ENCODE measurements at places on chromosomes 4 and X. TPM values are rescaled to one million over a fixed set of nuclear protein-coding genes. Genes with fewer than 3 reads are reported as not detected.

- no peak for DNase-seq
Observed at GRCh38 chr4:130043732-130044160, 947.8 kb downstream of the C4orf33 start.

DNA sequence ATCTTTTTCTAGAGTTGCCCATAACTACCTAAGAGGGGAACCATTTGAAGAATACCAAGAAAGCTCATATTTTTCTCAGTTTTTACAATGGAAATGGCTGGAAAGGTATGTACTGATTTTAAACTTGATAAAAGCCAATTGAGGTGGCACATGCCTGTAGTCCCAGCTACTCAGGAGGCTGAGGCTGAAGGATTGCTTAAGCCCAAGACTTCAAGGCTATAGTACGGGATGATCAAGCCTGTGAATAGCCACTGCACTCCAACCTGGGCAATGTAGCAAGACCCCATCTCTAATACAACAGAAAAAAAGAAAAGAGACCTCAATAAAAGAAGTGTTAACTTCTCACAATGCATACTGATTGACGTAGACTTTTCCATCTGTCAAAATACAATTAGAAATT lies 44.4 kb downstream of the GRK4 start:
- no peak for DNase-seq

- no peak for DNase-seq
Observed at GRCh38 chr4:89299153-89299791, 8.3 kb downstream of the GPRIN3 start.

DNA sequence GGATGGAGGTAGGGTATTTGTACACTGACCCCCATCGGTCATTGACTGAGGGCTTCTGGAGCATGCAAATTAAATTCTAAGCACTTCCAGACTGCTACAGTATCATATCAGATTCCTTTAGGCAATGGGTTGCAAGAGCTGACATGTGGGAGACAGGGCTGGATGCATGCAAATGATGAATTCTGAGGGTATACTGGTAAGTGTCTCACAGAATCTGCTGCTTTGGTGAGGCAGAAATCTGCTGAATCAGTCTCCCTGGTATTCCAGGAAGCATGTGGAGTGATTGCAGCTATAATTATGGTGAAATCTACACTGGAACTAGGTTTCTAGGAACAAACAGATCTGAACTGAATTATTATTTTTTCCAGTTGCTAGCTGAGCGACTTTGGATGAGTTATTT lies 684.9 kb upstream of the MAGEB2 start:
- no peak for DNase-seq

- DNase-seq = peak; percentile 79
Observed at GRCh38 chr4:140152013-140152703, 1.8 kb downstream of the MAML3 start.

Gene COQ2
- 7.6 TPM for total RNA-seq

GRCh38 chr4:137623013-137623412 lies 90.7 kb upstream of the PCDH18 start:
- no peak for DNase-seq

DNA sequence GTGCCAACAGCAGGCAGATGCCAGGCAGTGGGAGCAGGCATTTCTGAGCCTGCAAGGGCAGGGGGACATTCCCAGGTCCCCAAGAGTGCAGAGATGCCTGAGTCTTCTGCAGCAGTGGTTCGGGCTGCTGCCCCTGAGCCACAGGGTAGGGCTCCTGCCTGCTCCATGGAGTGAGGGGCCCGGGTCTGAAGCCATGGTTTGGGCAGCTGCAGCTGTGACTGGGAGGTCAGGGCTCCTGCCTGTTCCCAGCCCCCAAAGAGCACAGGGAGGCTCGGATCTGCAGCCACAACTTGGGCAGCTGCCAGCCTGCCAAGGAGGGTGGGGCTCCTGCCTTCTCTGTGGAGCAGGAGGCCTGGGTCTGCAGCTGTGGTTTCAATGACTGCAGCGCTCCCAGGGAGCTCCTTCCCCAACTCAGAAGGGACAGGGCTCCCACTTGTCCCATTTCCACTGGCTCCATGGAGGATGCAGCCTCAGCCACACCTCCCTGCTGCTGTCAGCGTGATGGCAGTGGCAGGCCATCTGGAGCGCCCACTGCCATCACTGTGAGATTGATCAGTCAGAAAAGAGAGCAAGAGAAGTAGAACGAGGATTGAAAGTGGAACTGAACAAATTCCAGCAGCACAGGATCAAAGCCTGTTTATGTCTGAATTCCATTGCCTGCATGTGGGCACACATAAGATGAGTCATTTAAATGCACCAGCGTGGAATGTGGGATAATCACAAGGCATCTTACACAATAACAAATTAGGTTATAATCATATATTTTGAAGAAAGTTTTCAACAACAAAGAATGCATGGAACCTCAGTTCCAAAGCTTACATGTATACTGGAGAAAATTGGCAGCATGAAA lies 93.1 kb upstream of the CXorf51A start:
- DNase-seq = peak; percentile 41

GRCh38 chrX:129099207-129099606 lies 424.1 kb downstream of the SMARCA1 start:
- DNase-seq = no peak

DNA sequence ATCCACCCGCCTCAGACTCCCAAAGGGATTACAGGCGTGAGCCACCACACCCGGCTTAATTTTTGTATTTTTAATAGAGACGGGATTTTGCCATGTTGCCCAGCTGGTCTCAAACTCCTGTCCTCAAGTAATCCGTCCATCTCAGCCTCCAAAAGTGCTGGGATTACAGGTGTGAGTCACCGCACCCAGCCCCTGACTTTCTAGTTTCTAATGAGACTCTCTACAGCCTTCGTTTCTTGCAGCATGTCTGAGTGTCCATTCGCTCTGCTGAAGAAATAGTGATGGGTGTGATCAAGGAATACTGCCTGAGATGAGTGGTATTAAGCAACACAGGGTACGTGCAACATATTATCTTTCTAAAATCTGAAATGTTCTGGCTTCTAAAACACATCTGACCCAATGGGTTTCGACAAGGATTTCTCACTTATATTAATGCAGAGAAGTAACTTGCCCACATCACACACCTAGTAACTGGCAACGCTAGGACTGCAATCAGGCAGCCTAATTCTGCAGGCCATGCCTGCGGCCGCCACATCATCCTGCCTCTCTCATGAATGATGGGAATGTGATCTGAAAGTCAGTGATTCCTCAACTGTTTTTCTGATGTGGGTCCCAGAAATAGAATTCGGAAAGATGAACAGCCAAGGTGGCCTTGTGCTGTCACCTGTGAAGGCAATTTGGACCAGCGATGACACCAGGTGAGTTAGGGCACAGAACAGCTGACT lies 74.3 kb downstream of the RBM47 start:
- no peak for DNase-seq

- DNase-seq = no peak
Observed at GRCh38 chrX:40199704-40200103, 101.9 kb upstream of the BCOR start.

GRCh38 chr4:155800685-155801343 lies 42.0 kb downstream of the GUCY1B1 start:
- no peak for DNase-seq

DNA sequence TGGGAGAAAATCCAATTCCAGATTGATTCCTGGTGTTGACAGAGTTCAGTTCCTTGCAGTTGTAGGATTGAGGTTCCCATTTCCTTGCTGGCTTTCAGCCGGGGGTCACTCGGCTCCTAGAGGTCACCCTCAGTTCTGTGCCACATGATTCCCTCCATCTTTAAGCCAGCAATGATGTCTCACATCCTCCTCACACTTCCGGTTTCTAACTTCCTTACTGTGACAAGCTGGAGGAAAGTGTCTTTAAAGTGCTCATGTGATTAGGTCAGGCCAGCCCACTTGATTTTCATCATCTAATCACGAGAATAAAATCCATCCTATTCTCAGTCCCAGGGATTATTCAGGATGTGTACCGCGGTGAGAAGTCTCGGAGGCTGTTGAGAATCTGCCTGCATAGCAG lies 19.4 kb upstream of the SMIM31 start:
- no peak for DNase-seq

Gene F8A2
- total RNA-seq = not detected

DNA sequence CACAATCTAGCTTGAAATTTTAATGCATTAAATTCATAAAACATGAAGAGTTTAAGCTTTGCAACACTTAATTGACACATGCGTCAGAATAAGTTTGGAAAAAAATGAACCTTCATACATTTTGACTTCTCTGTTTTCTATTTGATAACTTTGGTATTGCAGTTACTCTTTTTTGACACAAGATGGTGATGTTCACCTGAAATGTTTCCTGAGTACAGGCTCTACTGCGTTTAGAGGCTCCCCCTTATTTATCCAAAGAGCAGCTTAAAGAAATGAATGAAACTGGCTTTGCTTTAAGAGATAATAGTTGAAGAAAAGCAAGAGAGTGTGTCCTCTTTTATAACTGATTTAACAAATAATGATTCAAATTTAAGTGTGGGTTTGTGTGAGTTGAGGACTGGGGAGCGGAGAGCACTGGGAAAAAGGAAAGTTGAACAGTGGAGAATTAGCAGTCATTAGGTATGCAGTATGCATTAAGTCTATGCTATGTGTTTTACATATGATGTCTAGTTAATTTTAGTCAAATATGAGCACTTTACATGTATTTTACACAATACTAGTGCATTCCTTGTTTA lies 180.6 kb upstream of the NUDT6 start:
- DNase-seq = no peak

Gene TEX13B
- not detected for total RNA-seq

All from aorta (tissue), 5 donors.